ENCODE measurements at places on chromosomes 4 and X. TPM values are rescaled to one million over a fixed set of nuclear protein-coding genes. Genes with fewer than 3 reads are reported as not detected.

- no peak for DNase-seq
Measured at GRCh38 chr4:911221-911751, 20.8 kb downstream of the GAK start.

- no peak for DNase-seq
Measured at GRCh38 chrX:39016556-39016955, 215.3 kb downstream of the MID1IP1 start.

- peak; percentile 5 for DNase-seq
Measured at GRCh38 chr4:187171706-187172339, 448.2 kb upstream of the FAT1 start.

DNA sequence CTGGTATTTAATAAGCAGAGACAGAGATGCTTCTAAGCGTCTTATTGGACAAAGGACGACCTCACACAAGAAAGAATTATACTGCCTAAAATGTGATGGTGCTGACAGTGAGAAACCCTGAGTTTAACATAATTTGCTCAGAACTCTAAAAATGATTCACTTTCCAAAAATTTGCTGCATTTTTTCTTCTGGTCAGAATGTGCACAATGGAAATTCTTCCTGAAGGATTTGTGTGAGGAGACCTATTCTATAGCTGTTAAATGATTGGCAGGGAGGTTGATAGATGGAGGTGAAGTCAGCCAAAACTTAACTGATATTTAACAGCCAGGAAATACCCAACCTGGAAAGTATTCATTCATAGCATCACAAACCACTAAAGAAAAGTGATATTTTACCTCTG, 1.7 kb downstream of the MAGEC3 start:
- no peak for DNase-seq

DNA sequence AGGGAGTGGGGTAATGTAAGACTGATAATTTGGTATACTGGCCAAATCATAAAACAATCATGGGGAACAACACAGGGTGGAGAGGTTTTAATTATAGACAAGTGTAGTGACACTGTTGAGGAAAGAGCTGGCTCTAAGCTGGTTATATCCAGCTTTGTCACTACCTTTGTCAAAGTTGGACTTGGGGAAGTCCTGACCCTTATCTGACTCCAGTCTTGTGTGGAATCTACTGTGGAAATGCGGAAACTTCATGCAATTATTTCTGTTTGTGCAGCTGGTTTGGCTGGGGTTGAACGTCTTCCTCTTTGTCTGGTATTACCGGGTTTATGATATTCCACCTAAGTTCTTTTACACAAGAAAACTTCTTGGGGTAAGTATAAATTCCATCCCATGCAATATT, 2.0 kb downstream of the CYBB start:
- no peak for DNase-seq

GRCh38 chrX:150763810-150764209, 70.6 kb downstream of the MTMR1 start:
- no peak for DNase-seq

- no peak for DNase-seq
Measured at GRCh38 chr4:139587446-139587845, 31.4 kb upstream of the SETD7 start.

GRCh38 chrX:41412261-41413081, 34.7 kb upstream of the NYX start:
- DNase-seq, result no peak

The AWAT2 gene
- total RNA-seq, result under 0.01 TPM

The CENPVL1 gene
- not detected for total RNA-seq

- peak; percentile 93 for DNase-seq
Measured at GRCh38 chrX:19709812-19710518, 177.4 kb downstream of the SH3KBP1 start.

DNA sequence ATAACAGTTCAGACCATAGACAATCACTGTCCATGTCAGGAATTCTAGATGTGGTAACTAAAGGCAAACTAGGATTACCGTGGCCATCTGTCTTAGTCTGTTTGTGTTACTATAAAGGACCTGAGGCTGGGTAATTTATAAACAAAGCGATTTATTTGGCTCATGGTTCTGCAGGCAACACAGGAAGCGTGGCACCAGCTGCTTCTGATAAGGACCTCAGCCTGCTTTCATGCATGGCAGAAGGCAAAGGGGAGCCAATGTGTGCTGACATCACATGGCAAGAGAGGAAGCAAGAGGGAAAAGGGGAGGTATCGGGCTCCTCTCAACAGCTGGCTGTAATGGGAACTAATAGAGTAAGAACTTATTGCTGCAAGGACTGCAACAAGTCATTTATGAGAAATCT, 376.7 kb downstream of the GPM6A start:
- peak; percentile 47 for DNase-seq

The ASB12 gene
- not detected for total RNA-seq

All from IMR-90 (cell line).